ENCODE measurements at places on chromosomes 16 and 17.

GRCh38 chr17:39711851-39712250 lies 12.0 kb downstream of the ERBB2 start:
- DNase-seq = no peak

DNA sequence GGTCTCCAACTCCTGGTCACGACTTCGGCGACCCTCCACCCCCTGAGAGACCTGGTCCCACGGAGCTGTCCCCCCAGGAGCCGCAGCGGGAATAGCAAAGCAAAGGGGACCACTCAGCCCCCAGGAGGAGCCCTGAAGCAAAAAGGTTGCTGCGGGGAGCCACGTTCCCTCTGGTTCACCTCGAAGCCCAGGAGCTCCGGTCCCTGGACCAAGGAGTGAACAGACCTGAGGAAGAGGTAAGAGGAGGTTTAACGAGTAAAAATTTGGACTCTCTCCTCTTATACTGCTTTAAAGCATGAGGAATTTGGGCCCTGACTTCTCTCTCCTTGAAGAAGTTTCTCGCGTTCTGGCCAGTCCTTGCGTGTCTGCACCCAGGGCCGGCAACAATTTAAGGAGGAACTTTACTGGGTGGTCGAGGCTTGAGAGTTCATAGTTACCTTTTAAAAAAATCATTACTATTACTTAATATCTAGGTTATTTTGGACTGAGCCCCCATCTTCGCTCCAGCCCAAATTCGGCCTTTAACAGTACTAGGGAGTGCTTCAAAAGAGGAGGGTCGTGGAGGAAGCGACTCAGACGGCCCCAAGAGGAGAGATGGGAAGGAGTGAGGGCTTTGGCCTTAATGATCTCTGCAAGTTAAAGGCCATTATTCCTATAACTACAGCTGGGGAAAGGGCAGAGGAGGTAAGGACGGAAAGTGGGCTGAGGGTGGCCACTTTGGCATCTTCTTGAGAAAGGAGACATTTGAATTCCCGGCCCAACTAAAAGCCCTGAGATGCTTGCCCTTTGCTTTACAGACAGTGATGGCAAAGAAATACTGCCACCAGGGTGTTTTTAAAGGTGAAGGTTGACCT lies 16.9 kb upstream of the HOXB9 start:
- DNase-seq = no peak

- peak; percentile 19 for DNase-seq
Measured at GRCh38 chr16:26569793-26570192, 496.9 kb upstream of the C16orf82 start.

- DNase-seq = no peak
Measured at GRCh38 chr17:74854792-74855191, 4.9 kb downstream of the GRIN2C start.

GRCh38 chr16:31471241-31471874 lies 594 bp upstream of the TGFB1I1 start:
- no peak for DNase-seq

DNA sequence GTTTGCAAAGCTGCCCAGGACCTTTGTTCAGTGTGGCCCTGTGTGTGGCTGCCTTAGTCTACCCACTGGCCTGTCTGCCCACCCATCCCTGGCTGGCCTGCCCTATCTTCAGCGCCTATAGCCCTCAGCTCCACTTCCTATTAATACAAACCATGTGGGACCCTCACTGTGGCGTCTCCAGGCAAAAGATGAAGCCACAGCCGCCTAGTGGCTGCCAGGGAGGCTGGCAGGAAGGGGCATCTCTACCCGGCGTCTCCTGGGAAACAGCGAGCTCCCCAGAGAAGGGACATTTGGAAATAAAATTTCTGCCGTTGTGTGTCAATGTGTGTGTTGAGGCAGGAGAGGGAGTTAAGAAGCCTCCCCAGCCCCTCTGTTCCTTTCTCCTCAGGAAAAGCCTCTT lies 31.5 kb downstream of the NEUROD2 start:
- peak; percentile 25 for DNase-seq

DNA sequence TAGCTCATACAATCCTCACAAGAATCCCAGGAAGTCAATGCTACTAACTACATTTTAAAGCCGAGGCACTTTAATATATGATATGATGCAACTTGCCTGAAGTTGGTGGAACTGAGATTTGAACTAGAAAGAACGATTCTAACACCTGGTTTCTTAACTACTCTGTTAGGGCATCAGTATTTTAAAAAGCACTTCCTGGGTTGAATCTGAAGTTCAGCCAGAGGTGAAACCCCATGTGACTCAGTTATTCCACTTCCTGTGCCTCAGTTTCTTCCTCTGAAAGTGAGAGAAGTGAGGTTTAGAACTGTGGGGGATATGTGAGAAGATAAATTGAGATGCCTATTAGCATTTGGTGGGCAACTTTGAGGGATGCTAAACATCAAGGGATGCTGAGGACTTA lies 129.4 kb upstream of the ANKFN1 start:
- no peak for DNase-seq

DNA sequence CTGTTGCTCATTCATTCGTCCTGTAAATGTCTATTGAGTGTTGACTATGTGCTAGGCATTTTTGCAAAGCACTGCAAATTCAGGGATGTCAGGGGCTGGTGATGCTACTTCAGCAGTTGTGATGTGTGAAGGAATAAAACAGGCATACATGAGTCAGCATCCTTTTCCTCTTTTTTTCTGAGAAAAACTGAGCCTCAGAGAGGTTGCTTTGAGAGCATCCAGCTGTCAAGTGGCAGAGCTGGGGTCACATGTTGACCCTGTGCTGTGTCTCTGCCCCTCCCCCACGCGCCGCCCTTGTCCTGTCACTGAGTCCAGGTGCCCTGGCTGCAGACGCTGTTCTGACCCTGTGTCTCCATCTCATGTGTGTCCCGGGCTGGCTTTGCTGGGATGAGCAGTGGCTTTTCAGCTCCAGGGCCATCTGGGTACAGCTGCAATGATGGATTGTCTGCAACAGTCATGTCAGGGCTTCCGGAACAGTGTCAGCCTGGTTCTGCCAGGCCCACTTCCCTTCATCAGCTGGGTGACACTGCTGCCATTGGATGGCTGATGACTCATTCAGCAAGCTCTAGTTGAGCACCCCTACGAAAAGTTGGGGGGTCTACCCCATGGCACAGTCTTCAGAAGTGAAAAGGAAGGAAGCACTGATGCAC lies 14.9 kb downstream of the SEC14L5 start:
- no peak for DNase-seq

- DNase-seq = no peak
Measured at GRCh38 chr17:80599546-80600305, 55.1 kb downstream of the RPTOR start.

DNA sequence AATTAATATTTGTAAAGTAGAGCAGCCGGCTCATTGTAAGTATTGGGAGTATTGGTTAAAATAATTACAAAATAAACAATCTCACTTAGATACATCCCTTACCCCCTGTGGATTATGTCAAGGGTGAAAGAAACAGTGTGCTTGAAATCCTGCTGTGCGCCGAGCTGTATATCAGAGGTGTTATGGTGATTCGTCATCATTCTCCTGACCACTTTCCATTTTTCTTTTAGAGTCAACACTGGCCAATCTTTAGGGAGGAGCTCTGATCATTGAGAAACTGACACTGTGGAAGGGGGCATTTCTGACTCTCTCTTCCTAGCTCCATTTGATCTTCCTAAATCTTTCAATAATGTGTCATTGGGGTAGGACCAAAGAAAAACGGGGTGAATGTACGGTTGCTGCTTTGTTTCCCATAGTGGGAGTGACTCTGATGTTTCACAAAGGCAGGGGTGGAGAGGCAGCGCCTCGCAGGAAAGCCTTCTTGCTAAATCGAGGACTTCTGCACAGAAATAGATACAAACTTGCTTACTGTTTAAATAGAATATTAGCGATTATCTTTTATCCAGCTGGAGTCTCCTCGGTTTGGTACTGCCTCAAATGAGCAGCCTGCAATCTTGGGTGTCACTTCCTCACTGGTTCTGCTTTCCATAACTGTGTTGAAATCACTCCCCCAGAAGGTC lies 123.4 kb downstream of the PRKCB start:
- no peak for DNase-seq

- DNase-seq = no peak
Measured at GRCh38 chr16:6059671-6060070, 962.1 kb upstream of the EEF2KMT start.

DNA sequence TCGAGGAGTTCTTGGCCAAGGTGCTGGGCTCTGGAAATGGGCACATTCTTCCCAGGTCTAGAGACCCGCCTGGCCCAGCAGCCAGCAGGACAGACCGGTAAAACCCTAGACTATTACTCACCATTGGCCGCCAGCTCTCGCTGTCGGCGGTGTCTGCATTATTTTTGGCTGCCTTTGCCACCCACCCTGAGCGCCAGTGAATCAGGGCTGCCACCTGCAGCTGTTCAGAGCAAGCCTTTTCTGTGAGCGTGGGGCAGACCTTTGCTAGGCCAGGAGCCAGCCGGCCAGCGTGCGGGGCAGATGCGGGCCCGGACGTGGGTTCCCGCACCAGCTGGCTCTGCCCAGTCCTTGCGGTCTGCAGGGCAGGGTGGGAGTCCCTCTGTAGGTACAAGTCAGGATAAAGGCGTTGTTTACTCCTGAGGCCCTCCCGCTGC lies 15.8 kb upstream of the CLEC18A start:
- no peak for DNase-seq

DNA sequence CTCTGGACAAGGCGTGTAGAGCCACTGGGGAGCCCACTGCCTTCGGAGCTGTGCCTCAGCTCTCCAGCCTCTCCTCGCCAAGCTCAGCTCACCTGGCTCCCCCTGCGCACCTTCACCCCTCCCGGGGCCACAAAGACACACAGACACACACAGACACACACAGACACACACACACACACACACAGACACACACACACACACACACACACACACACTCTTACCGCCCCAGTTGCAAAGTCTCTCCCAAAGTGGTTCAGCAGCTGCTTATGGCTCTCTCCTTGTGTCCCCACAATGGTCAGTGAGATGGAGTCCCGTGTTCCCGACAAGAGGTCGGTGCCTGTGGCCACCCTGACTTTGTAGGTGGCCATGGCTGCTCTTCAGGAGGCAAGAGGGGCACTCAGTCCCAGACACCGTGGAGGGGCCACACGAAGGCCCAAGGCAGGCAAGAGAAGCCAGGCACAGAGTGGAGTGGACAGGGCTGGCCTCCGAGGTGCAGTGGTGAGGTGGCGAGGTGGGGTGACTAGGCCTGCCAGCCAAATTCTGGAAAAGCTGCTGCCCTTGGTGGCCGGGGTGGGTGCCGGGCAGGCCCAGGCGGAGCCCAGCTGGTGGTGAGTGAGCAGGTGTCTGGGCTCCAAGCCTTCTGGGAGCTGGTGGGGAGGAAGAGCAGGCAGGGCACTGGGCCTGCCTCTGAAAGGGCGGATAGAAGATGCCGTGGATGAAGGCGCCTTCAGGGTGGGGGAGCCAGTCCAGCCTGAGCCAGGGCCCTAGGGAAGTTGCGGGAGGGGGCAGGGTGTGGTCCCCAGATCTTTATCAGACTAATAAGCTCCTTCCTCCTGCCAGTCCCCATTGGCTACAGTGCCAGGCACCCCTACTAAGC lies at the start of gene ALOX12B:
ALOX12B (minus strand) TSS at position 642 of the 877 bp plus-strand sequence; CDS start at position 368, 274 bp downstream.
- DNase-seq = no peak

- DNase-seq = no peak
Measured at GRCh38 chr16:9411426-9411825, 320.0 kb downstream of the HAPSTR1 start.

DNA sequence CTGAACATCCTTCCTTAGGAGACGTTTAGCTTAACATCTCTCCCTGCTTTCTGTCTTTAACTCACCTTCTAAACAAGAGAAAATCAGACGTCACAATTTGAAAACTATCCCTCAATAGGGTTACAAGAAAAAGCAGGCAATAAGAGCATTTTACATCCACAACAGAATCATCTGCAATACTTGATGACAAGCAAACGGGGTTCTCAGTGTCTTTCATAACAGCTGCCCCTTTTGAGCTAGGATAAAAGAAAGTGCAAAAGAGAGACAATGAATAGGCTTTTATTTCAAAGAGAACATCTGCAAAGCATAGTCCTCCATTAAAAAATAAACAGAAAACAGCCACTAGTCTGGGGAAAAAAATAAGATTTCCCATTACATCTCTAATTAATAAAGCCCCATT lies 13.2 kb downstream of the XYLT1 start:
- DNase-seq = no peak

- no peak for DNase-seq
Measured at GRCh38 chr17:36600465-36600864, 918 bp upstream of the MRM1 start.

DNA sequence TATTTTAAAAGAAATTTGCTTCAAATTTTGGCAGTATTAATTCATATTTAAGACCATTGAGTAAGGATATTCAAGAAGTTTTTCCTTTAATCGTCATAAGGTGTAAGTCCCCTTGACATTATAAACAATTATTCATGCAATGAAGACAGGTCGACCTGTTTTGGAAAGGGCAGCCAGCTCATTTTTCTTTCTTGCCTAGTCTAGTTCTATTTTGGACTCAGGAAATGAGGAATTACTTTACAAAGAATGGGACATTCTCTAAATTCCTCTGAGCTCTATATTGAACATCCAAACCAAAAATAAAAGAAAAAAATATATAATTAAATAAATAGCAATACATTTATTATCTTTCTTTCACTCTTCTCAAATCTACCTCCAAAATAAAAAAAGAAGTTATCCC lies 595.6 kb upstream of the KIF2B start:
- no peak for DNase-seq

- DNase-seq = no peak
Measured at GRCh38 chr17:63530557-63531021, 7.4 kb downstream of the KCNH6 start.

GRCh38 chr16:57387598-57388354 lies 15.5 kb downstream of the CX3CL1 start:
- DNase-seq = no peak

- no peak for DNase-seq
Measured at GRCh38 chr16:53612003-53612402, 91.7 kb downstream of the RPGRIP1L start.

DNA sequence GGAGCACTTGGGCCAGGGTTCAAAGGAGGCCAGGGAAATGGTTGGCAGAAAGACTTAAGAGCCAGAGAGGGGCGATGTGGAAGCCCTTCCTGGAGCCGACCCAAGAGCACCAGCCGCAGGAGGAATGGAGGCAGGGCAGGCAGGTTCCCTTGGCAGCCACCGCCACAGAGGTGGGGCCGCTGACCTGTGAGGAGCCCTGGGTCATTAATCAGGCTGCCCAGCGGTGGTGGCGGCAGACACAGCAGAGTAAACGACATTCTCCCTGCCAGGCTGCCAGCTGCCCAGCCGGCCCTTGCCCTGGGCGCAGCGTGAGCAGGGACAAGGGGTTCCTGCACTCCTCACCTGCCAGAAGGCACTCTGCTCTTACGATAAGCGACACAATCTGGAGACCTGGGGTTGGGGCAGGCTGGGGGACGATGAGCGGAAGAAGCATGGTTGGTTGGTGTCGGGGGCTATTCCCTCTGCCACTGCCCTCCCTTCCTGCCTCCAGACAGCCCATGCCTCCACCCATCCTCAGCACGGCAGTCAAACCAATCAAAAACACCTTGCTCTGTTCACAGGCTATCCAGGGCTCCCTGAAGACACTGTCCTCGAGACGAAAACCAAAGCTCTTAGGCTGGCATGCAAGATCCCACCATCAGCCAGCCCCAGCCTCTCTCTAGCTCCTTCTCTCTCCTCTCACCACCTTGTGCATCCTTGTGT lies 40.9 kb downstream of the PLXDC1 start:
- peak; percentile 18 for DNase-seq

GRCh38 chr16:70561623-70562022 lies 38.0 kb downstream of the SF3B3 start:
- no peak for DNase-seq

Data from cardiac muscle cell (in vitro differentiated cells and primary cell).